Tibial nerve (tissue), 4 donors: ENCODE measurements at places on chromosomes 5 and 9. TPM values are rescaled to one million over a fixed set of nuclear protein-coding genes. Genes with fewer than 3 reads are reported as not detected.

DNA sequence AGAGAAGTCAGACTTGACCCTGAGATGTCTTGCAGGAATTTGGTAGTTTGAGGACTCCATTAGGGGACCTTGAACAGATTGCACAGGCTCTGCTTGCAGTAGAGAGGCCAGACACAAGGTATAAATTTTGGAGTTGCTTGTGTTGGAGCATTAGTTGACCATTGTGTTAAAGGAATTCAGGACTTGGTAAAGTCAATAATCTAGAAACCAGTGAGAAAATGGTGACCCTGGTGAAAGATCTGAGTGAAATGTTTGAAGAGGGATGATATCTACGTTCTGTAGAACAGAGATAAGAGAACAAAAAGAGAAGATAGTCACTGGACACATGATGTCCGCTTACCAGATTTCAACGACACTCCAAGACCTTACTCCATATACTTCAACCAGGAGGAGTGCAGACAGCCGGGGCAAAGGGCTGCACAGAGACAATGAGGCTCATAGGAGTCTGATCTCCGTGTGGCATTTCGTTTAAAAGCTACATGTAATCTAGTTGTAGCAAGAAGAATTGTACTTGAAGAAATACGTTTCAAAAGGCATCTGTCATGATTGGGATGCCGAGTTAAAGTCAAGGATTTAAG is 13.2 kb downstream of the DNAJC25 start:
- DNase-seq = no peak

DNA sequence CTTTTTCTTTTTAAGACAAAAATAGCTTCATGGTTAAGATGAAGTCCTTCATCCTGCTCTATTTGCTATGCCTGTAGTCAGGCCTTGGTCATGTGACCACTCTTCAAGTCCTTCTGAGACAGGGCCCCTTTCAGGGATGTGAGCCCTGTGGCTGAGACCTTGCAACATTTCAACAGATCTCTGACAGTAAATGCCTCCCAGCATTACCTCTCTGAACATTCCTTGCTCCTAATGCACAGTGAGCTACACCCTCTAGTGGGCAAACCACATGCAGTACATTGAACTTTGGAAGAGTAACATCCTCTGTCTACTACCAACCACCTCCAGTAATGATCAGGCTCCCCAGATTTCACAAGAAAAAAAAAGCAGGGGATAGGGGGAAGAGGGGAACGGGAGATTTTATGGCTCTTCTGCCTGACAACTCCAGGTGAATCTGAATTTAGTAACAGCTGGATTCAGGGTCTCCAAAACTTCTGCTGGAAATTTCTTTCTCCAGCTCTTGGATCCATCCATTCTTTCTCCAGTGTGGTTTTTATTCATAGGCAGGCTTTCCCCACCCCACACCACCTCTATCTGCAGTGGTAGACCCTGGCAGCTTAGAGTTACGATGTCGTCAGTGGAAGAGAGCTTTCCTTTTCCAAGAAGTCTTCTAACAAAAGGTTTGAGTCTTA is 8.9 kb upstream of the FBXO38 start:
- no peak for DNase-seq

DNA sequence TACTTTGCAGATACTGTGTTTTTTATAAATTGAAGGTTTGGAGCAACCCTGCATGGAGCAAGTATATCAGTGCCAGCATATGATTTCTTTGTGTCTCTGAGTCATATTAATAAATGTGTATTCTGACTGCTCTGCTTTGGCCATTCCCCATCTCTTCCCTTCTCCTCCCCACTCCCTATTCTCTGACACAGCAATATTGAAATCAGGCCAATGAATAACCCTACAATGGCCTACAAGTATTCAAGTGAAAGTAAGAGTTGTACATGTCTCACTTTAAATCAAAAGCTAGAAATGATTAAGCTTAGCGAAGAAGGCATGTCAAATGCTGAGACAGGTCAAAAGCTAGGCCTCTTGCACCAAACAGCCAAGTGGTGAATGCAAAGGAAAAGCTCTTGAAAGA is 82.2 kb upstream of the TLX3 start:
- no peak for DNase-seq

GRCh38 chr9:69107771-69108170 is 66.3 kb upstream of the TJP2 start:
- no peak for DNase-seq

DNA sequence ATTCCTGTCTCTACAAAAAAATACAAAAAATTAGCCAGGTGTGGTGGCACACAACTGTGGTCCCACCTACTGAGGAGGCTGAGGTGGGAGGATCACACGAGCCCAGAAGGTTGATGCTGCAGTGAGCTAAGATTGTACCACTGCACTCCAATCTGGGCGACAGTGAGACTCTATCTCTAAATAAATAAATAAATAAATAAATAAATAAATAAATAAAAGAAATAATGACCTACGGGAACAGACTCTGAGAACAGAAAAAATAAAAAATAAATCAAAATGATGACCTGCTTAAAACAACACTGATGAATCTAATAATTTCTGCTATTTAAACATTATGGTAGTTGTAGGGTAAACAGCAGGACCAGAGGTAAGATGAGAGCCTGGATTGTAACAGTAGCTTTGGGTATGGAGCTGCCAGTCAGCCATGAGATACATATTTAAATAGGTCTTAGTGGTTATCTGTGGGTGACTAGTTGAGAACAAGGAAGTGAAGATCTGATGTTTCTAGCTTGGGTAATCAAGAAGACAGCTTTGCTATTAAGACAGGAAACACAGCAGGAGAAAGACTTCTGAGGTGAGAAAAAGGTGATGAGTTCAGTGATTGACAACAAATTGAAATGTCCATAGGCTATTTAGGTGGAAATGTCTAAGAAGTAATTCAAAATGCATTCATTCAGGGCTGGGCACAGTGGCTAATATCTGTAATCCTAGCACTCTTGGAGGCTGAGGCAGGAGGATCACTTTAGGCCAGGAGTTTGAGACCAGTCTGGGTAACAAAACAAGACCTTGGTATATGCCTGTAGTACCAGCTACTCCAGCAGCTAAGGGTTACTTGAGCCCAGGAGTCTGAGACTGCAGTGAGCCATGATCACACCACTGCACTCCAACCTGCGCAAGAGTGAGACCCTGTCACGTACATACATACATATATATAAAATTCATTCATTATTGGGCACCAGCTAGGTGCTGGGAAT is 11.0 kb downstream of the RNF145 start:
- no peak for DNase-seq

- peak; percentile 91 for DNase-seq
Observed at GRCh38 chr5:159100025-159100781, 487 bp upstream of the EBF1 start.

DNA sequence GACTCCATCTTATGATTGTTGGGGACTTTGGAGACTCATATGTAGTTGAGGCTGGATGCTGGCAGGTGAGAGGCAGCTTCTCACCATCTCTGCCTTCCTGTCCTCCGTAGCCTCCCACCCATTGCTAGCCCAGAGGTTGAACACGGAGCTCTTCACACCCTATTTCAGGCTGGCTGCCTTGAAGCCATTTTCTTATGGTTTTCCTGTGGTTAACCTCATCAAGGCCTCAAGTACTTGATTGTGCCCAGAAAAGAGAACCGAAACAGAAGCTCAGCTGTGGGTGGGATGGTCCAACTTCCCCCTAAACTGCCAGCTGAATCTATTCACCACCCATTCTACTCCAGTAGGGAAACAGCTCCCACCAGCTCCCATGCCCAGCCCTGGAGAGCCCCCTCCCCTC is 102.9 kb downstream of the LIFR start:
- DNase-seq = no peak

DNA sequence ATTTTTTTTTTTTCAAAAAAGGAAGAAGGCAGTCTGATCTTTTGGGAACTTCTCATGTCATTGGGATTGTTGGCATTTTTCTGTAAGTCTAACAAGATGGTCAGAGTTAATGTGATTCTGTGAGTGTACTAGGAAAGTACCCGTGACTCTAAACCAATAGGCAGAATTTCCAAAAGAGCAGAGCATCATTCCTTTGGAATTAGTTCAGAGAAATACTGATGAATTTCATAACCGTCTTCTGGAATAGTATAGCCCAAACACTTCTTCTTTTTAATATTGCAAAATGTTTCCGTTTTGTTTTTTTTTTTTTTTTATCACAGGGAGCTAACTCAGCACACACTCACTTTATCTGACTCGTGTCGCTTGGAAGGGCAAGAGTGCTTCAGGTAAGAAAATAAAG is 407.4 kb downstream of the DTWD2 start:
- DNase-seq = no peak

- DNase-seq = no peak
Observed at GRCh38 chr9:126375386-126375785, 48.8 kb downstream of the MVB12B start.

- no peak for DNase-seq
Observed at GRCh38 chr9:71003346-71003745, 118.1 kb downstream of the TRPM3 start.

DNA sequence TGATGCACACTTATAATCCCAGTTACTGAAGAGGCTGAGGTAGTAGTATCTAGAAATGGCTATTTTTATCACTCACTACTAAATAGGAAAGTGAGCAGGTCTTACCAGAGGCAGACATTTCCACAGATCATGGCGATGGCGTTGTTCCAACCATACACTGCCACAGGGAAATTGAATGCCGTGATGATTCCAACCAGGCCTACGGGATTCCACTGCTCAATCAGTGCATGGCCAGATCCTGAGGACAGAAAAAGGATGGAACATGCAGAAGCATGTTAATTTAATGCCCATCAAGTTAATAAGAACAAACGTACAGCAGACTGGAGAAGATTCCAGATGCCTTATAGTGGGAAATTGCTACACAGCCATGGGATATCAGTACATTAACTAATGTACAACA is 18.0 kb downstream of the ALDH7A1 start:
- DNase-seq = no peak

- no peak for DNase-seq
Observed at GRCh38 chr9:23962101-23962500, 136.1 kb upstream of the ELAVL2 start.

DNA sequence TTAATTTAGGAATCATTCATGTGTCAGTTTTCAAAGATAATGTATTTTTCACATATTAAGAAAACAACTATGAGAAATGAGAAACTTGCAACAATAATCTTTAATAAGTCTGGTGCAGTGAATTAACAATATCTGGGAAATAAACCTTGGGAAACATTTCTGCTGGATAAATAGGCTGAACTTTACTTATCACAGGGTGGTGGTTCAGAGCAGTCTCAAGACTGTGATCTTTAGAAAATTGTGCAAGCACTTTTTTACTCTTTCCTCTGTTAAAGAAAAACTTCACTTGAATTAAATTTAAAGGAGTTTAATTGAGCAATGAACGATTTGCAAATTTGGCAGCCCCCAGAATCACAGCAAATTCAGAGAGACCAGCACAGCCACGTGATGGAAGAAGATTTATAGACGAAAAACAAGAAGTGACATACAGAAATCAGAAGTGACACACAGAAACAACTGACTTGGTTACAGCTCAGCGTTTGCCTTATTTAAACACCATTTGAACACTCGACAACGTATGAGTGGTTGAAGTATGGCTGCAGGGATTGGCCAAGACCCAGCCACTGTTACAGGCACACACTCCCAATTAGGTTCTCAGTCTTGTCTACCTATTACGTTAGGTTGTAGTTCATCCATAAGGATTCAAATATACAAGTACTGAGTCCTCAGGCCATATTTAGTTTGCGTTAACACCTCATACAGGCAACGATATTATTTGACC is 631.9 kb downstream of the SLCO4C1 start:
- no peak for DNase-seq

DNA sequence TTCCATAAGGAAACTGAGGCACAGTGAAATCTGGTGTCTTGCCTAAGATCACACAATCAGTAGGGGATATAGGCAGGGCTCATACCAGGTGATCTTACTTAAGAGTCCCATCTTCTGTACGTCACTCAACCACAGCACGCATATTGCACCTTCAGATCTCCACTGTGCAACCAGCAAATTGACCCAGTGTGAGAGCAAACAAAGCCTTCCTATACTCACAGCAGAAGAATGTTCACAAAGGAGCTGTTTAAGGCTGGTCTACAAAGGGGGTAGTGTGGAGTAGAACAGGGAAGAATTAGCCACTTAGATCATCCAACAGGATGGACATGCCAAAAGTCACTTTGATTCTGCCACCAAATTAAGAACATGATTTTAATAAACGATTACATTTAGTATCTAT is 305.9 kb downstream of the SLIT3 start:
- DNase-seq = no peak

DNA sequence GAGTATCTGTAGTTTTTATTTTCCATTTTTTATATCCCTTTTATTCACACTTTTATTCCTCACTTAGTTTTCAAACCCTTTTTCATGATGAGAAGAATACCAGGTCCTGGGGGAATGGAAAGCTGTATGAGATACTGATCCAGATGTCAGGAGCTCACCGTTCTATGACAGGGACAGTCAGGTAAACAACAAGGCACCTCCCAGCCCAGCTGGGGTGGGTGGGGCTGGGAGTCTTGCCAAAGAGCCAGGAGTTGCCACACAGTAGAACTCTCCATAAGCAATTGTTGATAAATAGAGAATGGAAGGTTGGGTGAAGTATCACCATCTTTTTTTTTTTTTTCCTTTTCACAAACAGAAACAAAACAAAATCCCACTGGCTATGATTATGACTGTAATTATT is 225.8 kb downstream of the NSG2 start:
- no peak for DNase-seq

NUDT2 gene
- total RNA-seq = 55.5 TPM

NANS gene
- total RNA-seq = 38.4 TPM

FYB1 gene
- total RNA-seq = 24.3 TPM

AHRR gene
- 4.8 TPM for total RNA-seq

AIF1L gene
- total RNA-seq = 55.9 TPM

PDE6A gene
- not detected for total RNA-seq

TGFBI gene
- total RNA-seq = 234 TPM

ADAMTS2 gene
- total RNA-seq = 58.8 TPM

CCDC171 gene
- total RNA-seq = 4.7 TPM

HK3 gene
- 6.7 TPM for total RNA-seq

PCDHA9 gene
- 0.44 TPM for total RNA-seq

CER1 gene
- not detected for total RNA-seq

IGFBPL1 gene
- total RNA-seq = not detected

SHLD3 gene
- total RNA-seq = 5.5 TPM
